ENCODE measurements at places on chromosomes 1 and 21.

- no peak for DNase-seq
These were observed 106.4 kb downstream of the ZC3H11B start for GRCh38 chr1:219506473-219506899.

DNA sequence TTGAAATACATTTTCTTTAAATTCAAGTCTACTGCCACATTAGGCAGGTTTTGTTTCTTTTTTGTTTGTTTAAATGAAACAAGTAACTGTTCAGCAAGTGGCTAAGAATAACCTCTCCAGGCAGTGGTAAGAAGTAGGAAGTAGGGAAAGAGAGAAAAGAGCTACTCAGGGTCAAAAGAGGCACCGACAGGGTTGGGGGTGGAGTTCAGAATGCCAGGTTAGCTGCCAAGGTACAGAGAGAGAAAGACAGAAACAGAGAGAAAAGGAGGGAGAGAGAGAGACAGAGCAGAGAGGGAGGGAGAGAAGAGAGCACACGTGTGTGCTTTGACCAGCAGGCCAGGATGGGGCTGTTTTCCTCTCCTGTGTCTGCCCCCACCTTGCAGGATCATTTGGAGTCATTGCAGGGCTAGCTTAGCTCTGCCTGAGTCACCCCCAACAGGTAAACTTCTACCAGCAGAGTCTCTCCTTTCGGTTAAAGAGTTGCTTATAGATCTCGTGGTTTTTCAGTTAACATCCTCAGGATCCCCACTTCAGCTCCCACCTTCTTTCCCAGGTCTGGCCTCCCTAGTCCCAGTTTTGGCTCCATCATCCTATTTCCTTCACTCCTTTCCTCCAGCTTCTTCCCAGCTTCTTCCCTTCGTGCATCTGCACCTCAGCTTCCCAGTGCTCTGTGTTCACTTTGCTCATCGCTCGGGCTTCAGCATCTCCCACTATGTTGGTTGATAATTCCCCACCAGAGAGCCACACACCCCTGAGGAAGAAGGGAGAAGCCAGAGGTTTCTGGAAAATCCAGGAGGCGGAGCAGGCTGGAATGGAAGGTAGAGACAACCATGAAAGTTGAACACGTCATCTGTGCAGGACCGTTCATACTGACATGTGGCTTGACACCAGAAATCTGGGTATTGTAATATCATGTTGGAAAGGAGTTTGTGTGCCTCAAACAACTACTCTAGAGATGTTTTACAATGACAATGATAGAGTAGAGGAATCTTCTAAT, 21.8 kb upstream of the RAB4A start:
- DNase-seq = no peak

- no peak for DNase-seq
These were observed 22.7 kb downstream of the MAB21L3 start for GRCh38 chr1:116133696-116134475.

GRCh38 chr21:45202889-45203288, 84.8 kb downstream of the POFUT2 start:
- DNase-seq = no peak

GRCh38 chr1:240965581-240966091, 353.7 kb upstream of the GREM2 start:
- DNase-seq = no peak

GRCh38 chr1:100219883-100220282, 29.8 kb downstream of the DBT start:
- no peak for DNase-seq

DNA sequence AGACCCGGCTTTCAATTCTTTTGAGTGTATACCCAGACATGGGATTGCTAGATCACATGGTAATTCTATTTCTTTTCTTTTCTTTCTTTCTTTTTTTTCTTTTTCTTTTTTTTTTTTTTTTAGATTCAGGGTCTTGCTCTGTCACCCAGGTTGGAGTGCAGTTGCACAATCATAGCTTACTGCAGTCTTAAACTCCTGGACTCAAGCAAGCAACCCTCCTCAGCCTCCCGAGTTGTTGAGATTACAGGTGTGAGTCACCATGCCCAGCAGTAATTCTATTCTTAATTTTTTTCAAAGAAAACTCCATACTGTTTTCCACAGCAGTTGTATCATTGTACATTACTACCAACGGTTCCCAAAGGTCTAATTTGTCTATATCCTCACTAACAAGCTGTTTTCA, 13.5 kb upstream of the RNF186 start:
- DNase-seq = no peak

GRCh38 chr21:30289215-30289614, at the start of gene KRTAP25-1:
KRTAP25-1 (minus strand) TSS chr21:30289514; CDS start chr21:30289490, 24 bp downstream.
- DNase-seq = no peak

DNA sequence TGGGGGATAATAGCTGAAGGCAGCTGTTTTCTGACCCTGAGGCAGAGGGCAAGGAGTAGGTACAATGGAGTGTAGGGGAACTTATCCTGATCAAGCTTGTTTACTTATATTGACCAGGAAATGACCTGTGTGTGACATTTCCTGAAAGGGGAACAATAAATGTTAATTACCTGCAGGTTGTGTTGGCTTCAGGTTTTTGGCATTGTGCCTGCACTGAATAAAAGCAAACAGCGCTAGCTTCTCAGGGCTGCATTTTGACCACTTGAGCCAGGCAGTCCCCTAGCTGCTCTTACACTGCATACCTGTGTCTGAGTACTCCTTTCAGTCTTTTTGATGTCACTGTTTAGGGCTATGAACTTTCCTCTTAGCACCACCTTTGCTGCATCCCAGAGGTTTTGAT, 40.6 kb downstream of the DRAM2 start:
- no peak for DNase-seq

DNA sequence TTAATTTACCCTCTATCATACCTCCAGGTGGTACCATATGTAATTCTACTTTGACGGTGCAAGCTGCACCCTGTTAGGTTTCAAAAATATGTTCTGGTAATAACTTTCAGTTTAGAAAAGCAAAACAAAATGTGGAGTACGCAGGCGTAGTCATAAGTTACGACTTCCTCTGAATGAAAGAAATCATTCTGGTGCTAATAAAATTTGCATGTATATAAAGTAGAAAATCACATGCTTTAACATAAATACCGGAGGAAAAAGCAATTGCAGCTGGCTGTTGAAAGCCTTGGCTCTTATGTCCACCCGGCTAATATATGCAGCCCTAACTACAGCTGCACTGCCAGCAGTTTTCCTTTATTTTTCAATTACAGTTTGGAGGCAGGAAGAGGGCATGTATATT, 65.2 kb upstream of the TMPRSS15 start:
- DNase-seq = no peak

DNA sequence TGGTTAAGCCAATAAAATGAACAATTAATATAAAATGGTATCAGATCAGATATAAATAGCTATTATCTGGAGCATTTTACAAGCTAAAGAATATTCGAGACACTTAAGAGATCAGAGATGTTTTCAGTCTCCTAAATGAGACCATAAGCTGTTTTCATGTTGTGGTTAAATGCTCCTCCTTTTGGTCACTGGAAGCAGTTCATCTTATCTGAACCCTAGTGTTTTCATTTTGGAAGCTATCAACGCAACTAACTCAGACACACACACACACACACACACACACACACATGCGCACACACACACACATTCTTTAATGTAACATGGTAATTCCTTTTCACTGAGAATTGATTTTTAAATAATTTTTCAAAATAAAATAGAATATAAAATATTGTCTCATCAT, 10.0 kb upstream of the LRRC8C start:
- DNase-seq = no peak

DNA sequence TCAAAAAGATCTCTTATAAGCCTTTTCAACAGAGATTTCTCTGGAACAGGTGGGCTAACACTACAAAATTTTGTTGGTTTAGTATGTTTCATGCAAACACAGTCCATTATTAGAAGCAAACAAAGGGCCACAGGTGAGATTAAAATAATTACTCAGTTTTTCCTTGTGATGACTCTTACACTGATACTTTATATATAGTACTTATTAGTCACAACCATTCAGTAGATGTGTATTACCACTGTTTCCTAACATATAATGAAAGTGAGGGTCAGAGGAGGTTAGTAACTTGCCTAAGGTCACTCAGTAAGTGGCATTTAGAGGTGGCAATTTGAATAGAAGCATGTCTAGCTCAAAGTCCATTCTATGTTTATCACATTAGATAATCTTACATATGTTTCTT, 44.2 kb downstream of the CYYR1 start:
- no peak for DNase-seq

DNA sequence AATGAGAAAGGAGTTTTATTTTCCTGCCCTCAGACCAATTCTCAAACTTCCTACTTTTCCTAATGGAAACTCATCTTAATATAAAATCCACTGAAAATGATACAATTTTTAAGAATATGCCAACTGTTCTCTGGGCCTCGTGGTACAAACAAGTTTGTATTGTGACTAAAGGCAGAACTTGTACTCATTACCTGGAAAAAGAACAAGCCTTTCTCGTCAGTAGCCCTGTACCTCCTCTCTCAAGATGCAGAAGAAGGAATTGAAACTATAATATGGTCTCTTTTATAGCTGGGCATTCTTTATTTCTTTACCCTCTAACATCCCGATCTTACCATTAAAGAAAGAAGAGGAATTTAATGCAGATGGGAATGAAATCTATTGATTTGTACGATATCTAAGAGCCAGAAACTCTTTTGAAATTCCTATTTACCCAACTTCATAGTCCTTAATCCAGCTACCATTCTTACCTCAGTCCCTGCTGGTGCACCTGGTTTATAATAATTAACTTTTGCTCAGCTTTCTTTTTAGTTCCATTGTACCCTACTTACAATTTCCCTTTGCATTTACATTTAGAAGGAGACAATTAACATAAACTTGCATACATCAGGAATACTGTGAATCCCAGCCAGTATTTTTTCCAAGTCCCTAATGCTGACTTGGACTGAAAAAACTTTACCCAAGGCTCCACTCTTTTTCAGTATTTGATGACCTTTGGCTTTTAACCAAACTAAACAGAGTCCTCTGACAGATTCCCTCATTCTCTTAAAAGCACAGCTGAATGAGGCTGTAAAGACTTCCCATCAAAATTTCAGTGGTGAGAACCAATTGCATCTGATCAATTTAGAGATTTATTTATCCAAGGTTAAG, 1162.4 kb downstream of the BRINP3 start:
- no peak for DNase-seq

GRCh38 chr1:227950735-227951346, 3.1 kb upstream of the WNT9A start:
- no peak for DNase-seq

GRCh38 chr1:50700214-50700613, 259.9 kb downstream of the FAF1 start:
- DNase-seq = no peak

DNA sequence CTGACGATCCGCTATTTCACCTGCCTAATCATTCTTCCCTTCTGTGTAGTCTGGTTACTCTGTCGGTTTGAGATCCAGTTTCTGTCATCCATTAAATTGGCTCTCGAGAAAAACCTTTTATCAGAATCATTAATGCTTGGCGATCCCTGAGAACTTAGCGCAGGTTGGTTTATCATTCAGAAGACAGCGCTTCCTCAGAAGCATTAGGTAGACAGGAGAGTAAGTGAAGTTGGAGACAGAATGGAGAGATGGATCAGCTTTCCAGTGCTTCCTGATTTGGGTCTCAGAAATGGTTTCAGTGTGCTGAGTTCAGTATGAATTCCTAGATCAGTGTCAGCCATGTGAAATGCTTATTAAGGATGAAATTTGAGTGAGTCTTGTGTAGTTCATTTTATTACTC, 1.3 kb downstream of the USP1 start:
- no peak for DNase-seq

GRCh38 chr1:156203331-156203730, 9.4 kb downstream of the SLC25A44 start:
- peak; percentile 34 for DNase-seq

DNA sequence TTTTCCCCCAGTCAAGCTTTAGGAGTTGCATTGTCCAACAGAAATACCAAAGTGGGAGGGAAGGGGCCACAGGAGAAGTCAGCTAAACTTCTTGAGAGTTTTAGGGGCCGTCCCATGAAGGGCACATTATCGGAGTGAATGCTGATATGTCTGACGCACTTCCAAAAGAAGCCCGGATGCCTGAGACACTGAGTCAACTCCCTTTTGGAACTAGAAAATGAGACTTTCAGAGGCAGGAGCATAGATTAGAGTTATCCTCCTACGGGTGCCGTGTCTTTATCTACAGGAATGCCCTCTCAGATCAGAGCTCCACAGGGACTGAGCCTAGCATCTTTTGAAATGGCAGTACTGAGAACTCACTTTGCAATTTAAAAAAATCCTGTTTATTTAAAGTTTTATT, 13.1 kb downstream of the ACTN2 start:
- DNase-seq = no peak

DNA sequence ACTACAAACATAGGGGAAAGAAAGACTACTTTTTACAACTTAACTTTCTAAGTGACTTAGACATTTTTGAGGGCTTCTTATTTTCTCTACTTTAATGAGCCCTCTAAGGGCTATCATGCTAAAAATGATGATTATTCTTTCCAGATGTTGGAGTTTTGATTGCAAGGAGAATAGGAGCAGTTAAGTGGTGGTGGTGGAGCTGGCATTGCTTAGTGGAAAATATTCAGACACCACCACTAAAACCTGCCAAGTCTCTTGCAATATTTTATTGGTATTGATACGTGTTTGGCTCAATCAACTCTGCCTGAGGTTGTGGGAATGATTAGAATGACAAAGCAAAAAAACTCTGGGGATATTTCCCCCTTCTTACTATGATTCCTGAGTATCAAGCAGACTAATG, 82.6 kb upstream of the PTGFR start:
- no peak for DNase-seq

GRCh38 chr1:208433086-208433485, 188.9 kb upstream of the PLXNA2 start:
- no peak for DNase-seq

GRCh38 chr1:50318428-50318827, 104.8 kb downstream of the DMRTA2 start:
- DNase-seq = no peak

- DNase-seq = no peak
These were observed 35.0 kb downstream of the UROD start for GRCh38 chr1:45047032-45047431.

All from AG08396 (cell line).